ENCODE measurements at places on chromosomes 6 and 20.

DNA sequence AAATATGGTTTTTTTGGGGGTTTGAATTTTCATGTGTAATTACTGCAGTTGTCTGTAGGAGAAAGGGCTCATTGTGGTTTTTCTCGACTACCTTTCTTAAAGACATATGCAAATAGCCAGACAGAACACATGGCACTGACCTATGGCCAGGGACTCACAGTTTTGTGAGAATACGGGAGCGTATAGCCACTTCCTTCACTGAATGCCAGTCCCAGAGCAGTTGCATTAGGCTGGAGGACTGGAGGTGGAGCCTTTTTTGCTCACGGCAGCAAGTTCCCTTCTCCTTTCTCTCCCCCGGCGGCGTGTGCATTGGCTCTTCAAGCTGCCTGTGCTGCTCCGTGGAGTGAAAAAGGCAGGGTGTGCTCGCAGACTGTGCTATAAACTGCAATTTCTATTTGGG is 114.9 kb downstream of the AKAP7 start:
- DNase-seq = peak; percentile 9

DNA sequence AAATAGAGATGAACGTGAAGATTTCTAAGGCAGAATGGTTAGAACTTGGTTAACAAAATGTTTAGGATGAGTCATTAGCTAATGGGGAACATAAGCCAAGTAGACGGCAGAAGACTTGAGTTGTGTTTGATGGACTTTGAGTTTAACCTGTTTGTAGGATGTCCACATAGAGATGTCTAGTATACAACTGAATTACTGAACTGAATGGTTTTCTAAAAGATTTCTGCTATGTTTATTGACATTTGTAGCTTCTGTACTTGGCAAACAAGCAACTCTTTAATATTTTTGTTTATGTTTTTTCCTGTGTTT is 54.5 kb upstream of the DYNLRB1 start:
- DNase-seq = no peak

- no peak for DNase-seq
These were observed 87.4 kb downstream of the NOL4L start for GRCh38 chr20:32497589-32498224.

GRCh38 chr20:24789877-24790276 is 159.2 kb upstream of the CST7 start:
- no peak for DNase-seq

GRCh38 chr6:167707686-167708500 is 118.8 kb upstream of the AFDN start:
- DNase-seq = no peak

- DNase-seq = no peak
These were observed 92.6 kb downstream of the BFSP1 start for GRCh38 chr20:17438436-17439039.

DNA sequence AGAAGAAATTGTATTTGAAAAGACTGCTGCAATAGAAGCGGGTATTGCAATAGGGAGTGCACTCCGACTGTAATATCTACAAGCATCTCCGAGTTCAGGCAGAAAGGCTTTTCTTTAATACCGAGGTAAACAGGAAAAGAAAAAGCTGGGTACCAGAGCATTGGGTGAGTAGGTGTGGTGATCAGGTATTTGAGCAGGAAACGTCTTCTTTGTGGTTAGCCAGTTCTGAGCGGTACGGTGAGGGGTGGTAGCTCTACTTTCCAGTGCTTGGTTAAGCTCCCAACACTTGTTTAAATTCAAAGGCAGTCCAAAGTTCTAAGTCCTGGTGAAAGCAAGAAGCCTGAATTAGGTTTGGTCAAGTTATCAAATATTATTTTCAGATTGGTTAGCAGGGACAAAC is 404.1 kb downstream of the LMBRD1 start:
- no peak for DNase-seq

- DNase-seq = no peak
These were observed 3.8 kb downstream of the TULP4 start for GRCh38 chr6:158316022-158316421.

DNA sequence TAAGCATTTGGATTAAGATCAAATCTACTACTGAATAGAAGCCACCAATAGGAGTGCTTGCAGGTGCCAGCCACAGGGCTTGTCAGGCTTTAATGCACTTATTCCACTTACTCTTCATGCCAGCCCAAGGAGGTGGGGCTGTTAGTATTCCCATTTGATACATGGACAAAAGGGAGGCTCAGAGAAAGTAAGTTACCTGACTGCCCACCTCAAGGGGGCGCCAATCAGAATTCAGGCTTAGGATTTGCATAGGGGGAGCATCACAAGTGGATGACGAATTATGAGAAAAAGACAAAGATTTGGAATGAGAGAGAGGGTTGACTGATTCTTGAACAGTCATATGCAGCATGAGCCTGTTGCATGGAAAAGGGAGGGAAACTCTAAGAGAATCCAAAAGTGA is 188.4 kb upstream of the TSHZ2 start:
- DNase-seq = peak; percentile 2

GRCh38 chr6:38078671-38079070 is 259.1 kb downstream of the ZFAND3 start:
- DNase-seq = no peak

DNA sequence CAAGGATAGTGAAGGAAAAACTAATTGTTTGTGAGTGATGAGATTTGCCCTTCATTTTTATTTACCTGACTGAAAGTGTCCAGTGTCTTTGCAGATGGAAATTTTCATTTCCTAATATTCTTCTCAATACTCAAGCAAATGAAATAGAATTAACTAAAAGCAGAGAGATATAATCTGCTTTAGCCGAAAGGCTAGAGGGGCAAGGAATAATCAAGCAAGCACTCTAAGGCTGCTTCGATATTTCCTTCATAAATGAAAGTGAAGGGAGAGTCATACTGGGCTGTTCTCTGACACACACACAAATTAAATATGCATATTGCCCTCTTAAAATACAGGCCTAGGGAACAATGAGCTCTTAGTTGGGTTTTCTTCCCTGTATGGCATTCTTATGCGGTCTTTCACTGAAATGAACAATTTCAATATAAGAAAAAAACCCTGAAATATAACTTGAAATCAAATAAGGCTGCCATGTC is 47.5 kb upstream of the POPDC3 start:
- no peak for DNase-seq

GRCh38 chr6:147023581-147023980 is 180.6 kb upstream of the STXBP5 start:
- DNase-seq = no peak

DNA sequence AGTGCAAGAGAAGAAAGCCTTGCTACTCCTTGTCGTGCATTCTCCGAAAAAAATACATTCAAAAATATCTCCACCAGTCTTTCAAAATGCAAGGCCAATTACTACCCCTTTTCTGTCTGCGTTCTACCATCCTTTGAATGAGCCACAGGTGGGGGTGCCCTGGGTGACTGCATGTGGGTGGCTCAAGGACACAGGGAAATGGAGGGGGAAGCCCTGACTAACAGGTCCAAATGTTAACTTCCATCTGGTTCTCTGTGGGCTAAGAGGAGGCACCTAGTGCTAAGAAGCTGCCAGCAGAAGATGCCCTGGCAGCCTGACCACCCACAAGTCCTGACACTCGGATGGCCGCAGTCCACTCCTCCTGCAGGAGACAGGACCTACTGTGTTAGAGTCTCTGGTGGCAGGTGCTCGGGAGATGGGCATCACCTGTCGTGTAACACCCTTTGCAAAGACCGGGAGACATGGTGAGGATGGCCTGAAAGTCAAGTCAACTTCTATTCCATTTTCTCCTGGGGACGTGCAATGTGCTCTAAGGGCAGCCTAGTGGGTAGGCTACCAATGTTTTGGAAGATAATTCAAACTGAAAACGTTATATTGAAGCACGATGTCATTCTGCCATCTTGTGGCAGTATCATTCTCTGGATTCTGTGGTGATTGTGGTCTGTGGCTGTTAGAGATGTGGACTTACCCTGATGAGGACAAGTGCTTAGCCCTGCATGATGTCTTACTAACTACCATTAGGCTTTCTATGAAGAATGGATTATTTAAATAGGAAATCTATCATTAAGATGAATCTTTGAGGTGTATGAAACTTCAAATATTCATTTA is 27.4 kb upstream of the IGF2R start:
- DNase-seq = no peak

GRCh38 chr6:132693478-132693877 is 20.4 kb downstream of the VNN1 start:
- no peak for DNase-seq

- DNase-seq = no peak
These were observed 180.9 kb upstream of the RREB1 start for GRCh38 chr6:6926856-6927255.

DNA sequence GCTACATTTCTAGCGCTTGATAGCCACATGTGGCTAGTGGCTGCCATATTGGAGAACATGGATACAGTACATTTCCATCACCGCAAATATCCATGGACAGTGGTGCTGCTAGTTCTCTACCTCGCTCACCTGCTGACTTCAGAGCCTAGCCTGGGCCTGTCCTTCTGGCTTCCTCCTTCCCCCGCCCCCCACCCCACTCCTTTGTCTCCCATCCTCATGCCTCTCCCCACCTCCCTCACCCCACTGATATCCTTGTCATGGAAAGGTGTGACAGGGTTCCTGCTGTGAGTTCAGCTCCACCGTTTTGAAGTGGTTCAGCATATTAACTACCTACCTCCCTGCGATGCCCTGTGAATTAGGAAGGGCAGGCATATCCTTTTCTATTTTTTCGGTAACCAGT is 14.2 kb downstream of the NKX2-2 start:
- no peak for DNase-seq

DNA sequence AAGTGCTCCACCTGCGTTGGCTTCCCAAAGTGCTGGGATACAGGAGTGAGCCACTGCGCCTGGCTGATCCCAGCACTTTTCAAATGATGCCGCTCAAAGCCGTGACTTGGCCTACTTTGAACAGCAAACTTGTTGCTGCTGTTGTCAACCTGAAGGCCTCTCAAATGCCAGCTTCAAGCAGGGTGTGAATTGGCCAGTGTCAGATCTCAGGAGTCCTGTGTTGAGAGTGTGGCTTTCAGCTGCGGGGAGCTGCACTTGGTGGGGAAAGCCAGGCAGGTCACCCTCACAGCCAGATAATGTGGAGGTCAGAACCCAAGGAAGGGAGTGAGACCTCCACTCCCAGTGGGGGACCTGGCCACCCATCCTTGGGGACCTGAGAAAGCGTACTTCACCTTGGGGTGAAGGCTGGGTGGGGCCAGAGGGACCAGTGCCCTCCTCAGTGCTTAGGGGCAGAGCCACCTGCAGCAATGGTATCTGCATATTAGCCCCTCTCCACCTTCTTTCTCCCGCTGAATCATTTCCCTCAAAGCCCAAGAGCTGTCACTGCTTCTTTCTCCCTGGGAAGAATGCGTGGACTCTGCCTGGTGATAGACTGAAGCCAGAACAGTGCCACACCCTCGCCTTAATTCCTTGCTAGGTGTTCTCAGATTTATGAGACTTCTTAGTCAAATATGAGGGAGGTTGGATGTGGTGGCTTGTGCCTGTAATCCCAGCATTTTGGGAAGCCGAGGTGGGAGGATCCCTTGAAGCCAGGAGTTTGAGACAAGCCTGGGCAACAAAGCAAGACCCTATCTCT is 19.1 kb upstream of the PANK2 start:
- DNase-seq = no peak

DNA sequence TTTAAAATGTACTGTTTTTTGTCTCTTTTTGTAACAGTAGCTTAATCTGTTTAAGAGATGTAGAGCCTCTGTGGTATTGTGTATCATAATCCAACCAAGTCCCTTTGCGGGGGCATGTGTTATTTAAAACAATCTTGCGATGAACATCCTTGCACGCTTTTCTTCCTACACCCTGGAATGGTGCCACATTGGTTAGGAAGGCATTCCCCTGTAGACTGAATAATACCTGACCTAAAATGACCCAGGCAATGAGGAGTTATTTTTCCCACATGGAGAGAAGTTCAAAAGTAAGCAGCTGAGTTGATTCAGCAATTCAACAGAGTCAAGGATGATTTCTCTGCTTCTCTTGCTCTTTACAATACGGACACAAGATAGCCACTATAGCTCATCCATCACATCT is 142.0 kb upstream of the PMEPA1 start:
- no peak for DNase-seq

GRCh38 chr6:25652007-25652515 is at the start of gene SCGN:
Gene SCGN, plus strand, starts transcription at chr6:25652215. Its CDS starts 189 bp downstream, at chr6:25652404.
- peak; percentile 3 for DNase-seq
